ENCODE measurements at places on chromosomes 5 and 9. TPM values are rescaled to one million over a fixed set of nuclear protein-coding genes. Genes with fewer than 3 reads are reported as not detected.
A peak's percentile ranks its signal among the peaks of the same experiment; 100 is the strongest.

GRCh38 chr9:13432904-13433303 lies 153.4 kb upstream of the MPDZ start:
- peak; percentile 52 for DNase-seq

DNA sequence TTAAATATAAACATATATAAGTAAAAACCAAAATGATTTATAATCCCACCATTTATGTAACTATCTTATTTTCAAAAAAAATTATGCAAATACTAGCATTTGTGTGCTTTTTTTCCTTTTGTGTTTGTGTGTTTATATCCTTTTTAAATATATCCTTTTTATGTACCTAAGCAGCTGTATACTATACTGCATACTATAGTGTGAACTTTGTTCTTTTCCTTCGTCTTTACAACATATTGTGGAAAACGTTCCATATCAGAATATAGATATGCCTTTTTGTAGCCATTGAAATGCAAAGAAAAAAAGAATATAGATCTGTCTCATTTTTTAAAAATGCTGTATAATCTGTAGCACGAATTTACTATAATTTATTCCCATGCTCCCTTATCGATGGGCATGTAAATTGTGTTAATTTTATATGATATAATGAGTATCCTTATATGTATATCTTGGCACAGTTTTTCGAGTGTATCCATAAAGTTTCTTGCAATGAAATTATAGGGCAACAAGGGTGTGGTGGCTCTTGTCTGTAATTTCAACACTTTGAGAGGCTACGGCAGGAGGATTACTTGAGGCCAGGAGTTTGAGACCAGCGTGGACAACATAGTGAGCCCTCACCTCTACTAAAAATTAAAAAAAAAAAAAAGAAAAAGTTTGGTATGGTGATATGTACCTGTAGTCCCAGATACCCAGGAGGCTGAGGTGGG lies 83.3 kb downstream of the STK32A start:
- DNase-seq = no peak

- DNase-seq = no peak
Observed at GRCh38 chr9:6876195-6876894, 118.6 kb downstream of the KDM4C start.

- DNase-seq = no peak
Observed at GRCh38 chr9:127574072-127574993, 37.7 kb upstream of the STXBP1 start.

Gene ORM2
- not detected for total RNA-seq

Gene SVEP1
- total RNA-seq = 0.29 TPM

Gene GABRA6
- not detected for total RNA-seq

Data from endothelial cell of umbilical vein (primary cell).